ENCODE measurements at places on chromosomes 2 and 18. TPM values are rescaled to one million over a fixed set of nuclear protein-coding genes. Genes with fewer than 3 reads are reported as not detected.

Gene KLHL14
- 0.71 TPM for total RNA-seq

Gene LAMA1
- total RNA-seq, result 0.66 TPM

Gene PAIP2B
- total RNA-seq, result 12.2 TPM

Gene AGPS
- 33.2 TPM for total RNA-seq

Gene SERPINB12
- not detected for total RNA-seq

Gene GPR75
- 1.4 TPM for total RNA-seq

Gene KCNF1
- 0.16 TPM for total RNA-seq

Gene ASXL3
- total RNA-seq, result 8.7 TPM

Gene TMEM37
- total RNA-seq, result 0.55 TPM

Gene SIX3
- total RNA-seq, result not detected

Gene TANK
- 82.8 TPM for total RNA-seq

- H3K27me3 ChIP-seq, result no peaks in the 10 kb centered on the region
- H3K27ac ChIP-seq, result no peak overlapping the region
- peaks cover 6% of the 10 kb centered on the region for H3K36me3 ChIP-seq
- H3K4me3 ChIP-seq, result no peak overlapping the region
These were observed 82.9 kb downstream of the ACTR3 start for GRCh38 chr2:113972766-113973165.

- peaks cover 14% of the 10 kb centered on the region for H3K4me1 ChIP-seq
- H3K36me3 ChIP-seq, result no peaks in the 10 kb centered on the region
- peak; percentile 29 for DNase-seq
- no peak overlapping the region for H3K27ac ChIP-seq
- H3K4me3 ChIP-seq, result no peak overlapping the region
These were observed 35.8 kb downstream of the GREB1 start for GRCh38 chr2:11569636-11570035.

GRCh38 chr2:168357797-168358472, 98.1 kb upstream of the CERS6 start:
- no peaks in the 10 kb centered on the region for H3K4me1 ChIP-seq
- no peaks in the 10 kb centered on the region for H3K27me3 ChIP-seq
- no peak overlapping the region for H3K27ac ChIP-seq
- DNase-seq, result no peak

GRCh38 chr2:66840321-66841002, 405.5 kb downstream of the MEIS1 start:
- no peak for DNase-seq
- peak overlapping the region; percentile 68 for H3K27ac ChIP-seq
- H3K36me3 ChIP-seq, result no peaks in the 10 kb centered on the region
- H3K4me1 ChIP-seq, result peaks cover 11% of the 10 kb centered on the region
- peak overlapping the region; percentile 13 for H3K4me3 ChIP-seq

DNA sequence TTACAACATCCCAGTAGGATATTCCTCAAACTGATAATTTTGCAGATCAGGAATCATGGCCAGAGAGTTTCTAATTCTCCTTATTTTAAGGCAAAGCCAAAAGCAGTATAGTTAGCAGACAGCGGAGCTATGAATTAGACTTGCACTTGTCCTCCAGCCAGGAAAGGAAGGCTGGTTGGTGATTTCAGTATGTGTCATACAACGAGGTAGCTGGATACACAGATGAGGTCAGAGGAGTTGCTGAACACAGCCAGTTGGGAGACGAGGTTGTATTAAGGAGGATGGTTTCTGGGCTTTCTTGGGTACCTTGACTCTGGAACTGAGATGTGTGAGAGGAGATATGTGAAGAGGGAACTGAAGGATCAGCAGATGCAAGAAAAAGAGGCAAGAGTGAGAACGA, 185.2 kb downstream of the SOX11 start:
- H3K27me3 ChIP-seq, result no peaks in the 10 kb centered on the region
- DNase-seq, result no peak
- no peak overlapping the region for H3K4me3 ChIP-seq

GRCh38 chr18:12479536-12479935, 71.8 kb downstream of the PRELID3A start:
- H3K4me3 ChIP-seq, result no peak overlapping the region
- no peaks in the 10 kb centered on the region for H3K4me1 ChIP-seq
- no peak overlapping the region for H3K27ac ChIP-seq
- H3K36me3 ChIP-seq, result no peaks in the 10 kb centered on the region

DNA sequence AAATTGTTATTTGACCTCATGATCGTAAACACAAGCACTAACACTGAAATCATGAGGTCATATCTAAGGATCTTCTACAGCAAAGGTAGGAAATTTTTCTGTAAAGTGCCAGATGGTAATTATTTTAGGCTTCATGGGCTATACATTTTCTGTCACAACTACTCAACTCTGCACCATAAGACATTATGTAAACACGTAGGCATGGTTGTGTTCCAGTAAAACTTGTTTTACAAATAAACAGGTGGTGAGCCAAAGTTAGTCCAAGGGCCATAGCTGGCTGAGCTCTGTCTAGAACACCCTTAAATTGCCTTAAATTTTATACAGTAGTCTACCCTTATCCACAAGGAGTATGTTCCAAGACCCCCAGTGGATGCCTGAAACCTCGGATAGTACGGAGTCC, 147.3 kb upstream of the CYP1B1 start:
- no peak for DNase-seq
- no peaks in the 10 kb centered on the region for H3K36me3 ChIP-seq
- H3K4me3 ChIP-seq, result no peak overlapping the region
- no peaks in the 10 kb centered on the region for H3K27me3 ChIP-seq
- peaks cover 16% of the 10 kb centered on the region for H3K4me1 ChIP-seq

- DNase-seq, result no peak
- H3K27me3 ChIP-seq, result peaks cover 6% of the 10 kb centered on the region
- no peaks in the 10 kb centered on the region for H3K4me1 ChIP-seq
- H3K36me3 ChIP-seq, result no peaks in the 10 kb centered on the region
- H3K27ac ChIP-seq, result no peak overlapping the region
These were observed 119.7 kb upstream of the ALKAL2 start for GRCh38 chr2:407630-408029.

DNA sequence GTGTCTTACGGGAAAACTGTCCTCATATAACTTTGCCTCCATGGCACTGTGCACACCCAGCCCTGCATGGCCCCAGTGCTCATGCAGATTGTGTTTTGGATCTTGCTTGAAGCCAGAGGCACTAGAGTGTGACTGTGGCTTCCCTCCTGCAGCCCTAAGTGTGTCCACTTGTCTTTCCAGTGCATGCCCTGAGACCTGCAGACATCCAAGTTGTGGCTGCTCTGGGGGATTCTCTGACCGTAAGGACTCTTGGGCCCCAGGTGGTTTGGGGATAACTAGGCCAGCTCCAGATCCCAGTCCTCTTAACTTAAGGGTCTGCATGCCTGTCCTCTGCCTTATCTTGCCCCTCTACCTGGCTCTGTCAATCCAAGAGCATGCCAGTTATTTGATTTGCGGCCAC, 96.6 kb downstream of the PLB1 start:
- no peaks in the 10 kb centered on the region for H3K27me3 ChIP-seq
- H3K36me3 ChIP-seq, result no peaks in the 10 kb centered on the region
- no peak overlapping the region for H3K27ac ChIP-seq
- no peak overlapping the region for H3K4me3 ChIP-seq
- H3K4me1 ChIP-seq, result no peaks in the 10 kb centered on the region

GRCh38 chr2:42907835-42908234, 115.5 kb upstream of the HAAO start:
- no peaks in the 10 kb centered on the region for H3K36me3 ChIP-seq
- H3K27ac ChIP-seq, result peak overlapping the region; percentile 71
- no peak for DNase-seq
- H3K27me3 ChIP-seq, result no peaks in the 10 kb centered on the region
- peaks cover 46% of the 10 kb centered on the region for H3K4me1 ChIP-seq

- no peaks in the 10 kb centered on the region for H3K36me3 ChIP-seq
- H3K4me3 ChIP-seq, result no peak overlapping the region
- H3K27me3 ChIP-seq, result no peaks in the 10 kb centered on the region
- DNase-seq, result no peak
- H3K27ac ChIP-seq, result no peak overlapping the region
These were observed 19.1 kb upstream of the MARCHF4 start for GRCh38 chr2:216391401-216391800.

- DNase-seq, result no peak
- H3K27me3 ChIP-seq, result no peaks in the 10 kb centered on the region
- peaks cover 56% of the 10 kb centered on the region for H3K4me1 ChIP-seq
- no peak overlapping the region for H3K4me3 ChIP-seq
These were observed 46.3 kb downstream of the SH3RF3 start for GRCh38 chr2:109175350-109175678.

DNA sequence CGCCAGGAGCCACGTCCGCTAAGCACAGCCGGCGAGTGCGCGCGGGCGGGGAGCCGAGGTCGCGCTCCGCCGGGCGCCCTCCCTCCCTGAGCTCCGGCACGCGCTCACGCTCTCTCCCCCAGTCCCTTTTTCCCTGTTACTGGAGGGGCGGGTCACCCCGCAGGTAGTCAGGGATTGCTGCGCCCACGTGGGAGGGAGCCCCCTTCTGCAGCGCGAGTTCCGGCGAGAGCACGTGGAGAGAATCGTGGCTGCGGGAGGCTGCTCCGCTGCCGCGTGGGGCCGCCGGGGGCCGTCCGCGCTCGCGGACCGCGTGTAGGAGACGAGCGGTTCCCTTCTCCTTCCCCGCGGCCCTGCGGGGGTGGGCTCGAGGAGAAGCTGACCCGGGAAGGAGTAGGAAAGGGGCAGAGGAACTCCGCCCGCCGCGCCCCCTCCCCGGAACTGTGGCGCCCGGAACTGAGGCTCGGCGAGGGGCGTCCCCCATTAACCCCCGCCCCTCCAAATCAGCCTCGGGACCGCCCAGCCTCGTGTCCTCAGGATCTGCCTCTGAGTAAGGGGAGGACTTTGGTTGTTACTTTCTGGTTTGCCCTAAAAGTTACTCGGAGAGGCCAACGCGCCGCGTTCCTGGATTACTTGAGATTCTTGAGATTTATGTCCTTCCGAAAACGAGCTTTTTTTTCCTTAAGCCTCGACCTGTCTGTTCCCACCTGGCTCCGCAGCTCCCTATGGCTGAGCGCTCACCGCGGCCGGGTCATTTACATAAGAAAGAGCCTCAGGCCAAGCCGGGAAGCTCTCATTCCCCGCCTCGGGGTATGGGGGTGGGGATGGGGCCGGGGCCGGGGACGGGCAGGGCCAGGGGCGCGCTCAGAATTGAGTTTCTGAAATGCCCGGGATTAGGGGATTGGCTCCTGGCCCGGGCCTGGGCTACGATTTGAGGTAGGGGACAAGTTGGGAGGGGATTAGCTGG, 1.1 kb downstream of the HK2 start:
- peak overlapping the region; percentile 13 for H3K27ac ChIP-seq
- peaks cover 29% of the 10 kb centered on the region for H3K27me3 ChIP-seq
- no peaks in the 10 kb centered on the region for H3K4me1 ChIP-seq
- H3K4me3 ChIP-seq, result peak overlapping the region; percentile 48
- no peak for DNase-seq

- H3K36me3 ChIP-seq, result no peaks in the 10 kb centered on the region
- no peak overlapping the region for H3K4me3 ChIP-seq
- no peaks in the 10 kb centered on the region for H3K27me3 ChIP-seq
- no peak for DNase-seq
- H3K4me1 ChIP-seq, result no peaks in the 10 kb centered on the region
- no peak overlapping the region for H3K27ac ChIP-seq
These were observed 396.8 kb upstream of the CELF4 start for GRCh38 chr18:37962316-37962966.

GRCh38 chr2:56008661-56009431, 85.3 kb upstream of the EFEMP1 start:
- DNase-seq, result peak; percentile 86
- H3K27me3 ChIP-seq, result no peaks in the 10 kb centered on the region
- H3K4me1 ChIP-seq, result no peaks in the 10 kb centered on the region

DNA sequence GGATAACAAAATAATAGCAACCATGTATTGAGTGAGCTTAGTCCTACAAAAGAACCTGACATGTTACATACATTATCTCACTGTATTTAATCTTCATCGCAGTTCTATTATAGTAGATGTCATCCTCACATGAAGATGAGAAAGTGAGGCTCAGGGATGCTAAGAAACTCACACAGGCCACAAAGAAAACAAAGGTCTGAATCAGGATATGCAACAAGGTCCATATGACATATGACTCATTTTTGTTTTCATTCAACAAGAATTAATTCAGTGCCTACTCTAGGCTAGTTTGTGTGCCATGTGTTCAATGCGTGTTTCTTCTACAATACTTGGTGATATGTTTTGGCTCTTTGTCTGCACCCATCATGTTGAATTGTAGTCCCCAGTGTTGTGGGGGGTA, 219.7 kb upstream of the EPHA4 start:
- no peaks in the 10 kb centered on the region for H3K36me3 ChIP-seq
- no peak overlapping the region for H3K4me3 ChIP-seq
- H3K27ac ChIP-seq, result no peak overlapping the region

GRCh38 chr18:54263904-54264336, 5.4 kb upstream of the POLI start:
- H3K4me1 ChIP-seq, result no peaks in the 10 kb centered on the region
- H3K27ac ChIP-seq, result no peak overlapping the region
- H3K36me3 ChIP-seq, result no peaks in the 10 kb centered on the region
- no peak overlapping the region for H3K4me3 ChIP-seq
- DNase-seq, result no peak
- H3K27me3 ChIP-seq, result no peaks in the 10 kb centered on the region

GRCh38 chr2:83661711-83662110, 797.4 kb downstream of the SUCLG1 start:
- H3K36me3 ChIP-seq, result no peaks in the 10 kb centered on the region
- no peak for DNase-seq
- no peaks in the 10 kb centered on the region for H3K4me1 ChIP-seq
- no peak overlapping the region for H3K4me3 ChIP-seq

DNA sequence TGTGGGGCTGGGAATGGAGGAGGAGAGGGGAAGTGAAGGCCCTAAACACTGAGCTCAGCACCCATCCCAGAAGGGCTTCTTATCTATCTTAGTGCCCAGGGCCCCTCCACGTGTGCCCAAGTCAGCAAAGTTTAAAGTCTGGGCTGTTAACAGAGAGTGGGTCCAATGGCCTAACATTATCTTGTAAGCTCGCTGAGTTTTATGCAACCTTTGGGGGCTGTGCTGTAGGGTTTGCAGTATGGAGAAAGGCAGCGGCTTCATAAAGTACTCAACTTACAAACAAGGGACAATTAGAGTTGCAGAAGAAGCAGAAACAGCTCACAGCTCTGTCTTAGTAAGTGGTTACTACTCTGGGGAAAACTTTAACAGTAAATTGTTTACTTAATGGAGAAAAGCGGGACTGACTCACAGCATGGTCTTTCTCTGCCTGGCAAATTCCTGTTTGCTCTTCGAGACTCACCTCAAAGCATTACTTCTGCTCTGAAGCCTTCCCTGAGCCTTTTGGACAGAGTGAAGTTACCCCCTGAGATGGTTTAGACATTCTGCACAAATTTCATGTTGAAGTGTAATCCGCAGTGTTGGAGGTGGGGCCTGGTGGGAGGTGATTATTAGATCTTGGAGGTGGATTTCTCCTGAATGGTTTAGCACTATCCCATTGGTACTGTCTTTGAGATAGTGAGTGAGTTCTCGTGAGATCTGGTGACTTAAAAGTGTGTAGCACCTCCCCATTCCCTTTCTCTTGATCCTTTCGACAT, 9.0 kb downstream of the ENOSF1 start:
- no peaks in the 10 kb centered on the region for H3K4me1 ChIP-seq
- no peak for DNase-seq
- H3K36me3 ChIP-seq, result no peaks in the 10 kb centered on the region

- no peak overlapping the region for H3K27ac ChIP-seq
- no peaks in the 10 kb centered on the region for H3K27me3 ChIP-seq
- no peak overlapping the region for H3K4me3 ChIP-seq
- no peaks in the 10 kb centered on the region for H3K36me3 ChIP-seq
- H3K4me1 ChIP-seq, result no peaks in the 10 kb centered on the region
These were observed 57.5 kb upstream of the AGPS start for GRCh38 chr2:177334940-177335543.
